Ammon's horn (tissue), 1 donor: ENCODE measurements at places on chromosomes 11 and 22.
A peak's percentile ranks its signal among the peaks of the same experiment; 100 is the strongest.

- DNase-seq: no peak
These were observed 1.6 kb downstream of the EFEMP2 start for GRCh38 chr11:65870706-65871681.

DNA sequence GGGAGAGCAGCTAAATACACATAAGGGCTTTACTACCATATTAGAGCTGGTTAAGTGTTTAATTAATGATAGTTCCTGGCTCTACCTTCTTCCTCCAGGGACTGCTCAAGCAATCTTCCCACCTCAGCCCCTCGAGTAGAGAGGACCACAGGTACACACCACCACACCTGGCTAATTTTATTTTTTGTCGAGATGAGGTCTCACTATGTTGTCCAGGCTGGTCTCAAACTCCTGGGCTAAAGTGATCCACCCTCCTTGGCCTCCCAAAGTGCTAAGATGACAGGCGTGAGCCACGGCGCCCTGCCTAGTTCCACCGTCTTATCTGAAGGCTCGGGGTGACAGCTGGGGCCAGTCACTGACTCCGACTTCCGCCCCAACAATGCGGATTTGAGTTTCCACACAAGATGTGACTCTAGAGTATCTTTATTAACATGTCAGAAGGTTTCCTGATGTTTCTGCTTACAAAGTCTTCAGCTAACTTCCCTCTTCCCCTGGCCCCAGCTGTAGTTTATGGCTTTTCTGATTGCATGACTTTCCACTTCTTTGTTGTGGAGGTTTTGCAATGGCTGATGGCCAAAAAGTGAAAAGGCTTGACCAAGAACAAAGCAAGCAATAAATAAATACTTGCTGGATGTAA is 16.8 kb downstream of the TPST2 start:
- peak; percentile 64 for DNase-seq

DNA sequence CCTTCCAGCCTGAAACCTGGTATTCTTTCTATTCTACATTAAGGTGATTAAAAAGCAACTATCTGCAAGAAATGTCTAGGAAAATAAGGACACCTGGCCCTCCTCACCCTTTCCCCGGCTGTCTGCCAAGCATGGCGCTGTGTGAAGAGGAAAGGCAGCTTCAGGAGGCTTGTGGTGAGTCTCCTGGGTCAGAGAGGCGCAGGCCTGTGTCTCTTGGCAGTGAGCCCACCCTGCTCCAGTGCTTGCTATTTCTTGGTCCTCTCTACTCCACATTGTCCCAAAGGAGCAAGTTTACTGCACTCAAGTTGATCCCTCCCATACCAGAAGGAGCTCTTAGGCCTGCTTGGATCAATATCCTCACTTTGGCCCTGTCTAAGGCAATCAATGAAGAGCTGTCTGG is 520.7 kb upstream of the B3GAT1 start:
- no peak for DNase-seq

- peak; percentile 61 for DNase-seq
These were observed 42.0 kb downstream of the CECR2 start for GRCh38 chr22:17411213-17411612.

DNA sequence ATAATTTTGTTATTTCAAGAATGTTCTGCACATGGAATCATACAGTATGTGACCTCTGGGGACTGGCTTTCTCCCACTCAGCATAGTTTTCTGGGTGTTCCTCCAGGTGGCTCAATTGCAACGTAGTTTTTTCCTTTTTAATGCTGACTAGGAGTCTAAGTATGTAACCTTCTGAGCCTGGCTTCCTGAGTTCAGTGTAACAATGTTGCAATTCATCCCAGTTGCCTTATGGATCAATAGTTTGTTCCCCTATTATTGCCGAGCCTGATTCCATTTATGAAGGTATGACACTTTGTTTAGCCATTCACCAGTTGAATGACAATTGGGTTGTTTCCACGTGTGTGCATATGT is 128.3 kb downstream of the CRYBB2 start:
- no peak for DNase-seq

GRCh38 chr11:131228378-131228777 is 142.0 kb upstream of the NTM start:
- DNase-seq: no peak

DNA sequence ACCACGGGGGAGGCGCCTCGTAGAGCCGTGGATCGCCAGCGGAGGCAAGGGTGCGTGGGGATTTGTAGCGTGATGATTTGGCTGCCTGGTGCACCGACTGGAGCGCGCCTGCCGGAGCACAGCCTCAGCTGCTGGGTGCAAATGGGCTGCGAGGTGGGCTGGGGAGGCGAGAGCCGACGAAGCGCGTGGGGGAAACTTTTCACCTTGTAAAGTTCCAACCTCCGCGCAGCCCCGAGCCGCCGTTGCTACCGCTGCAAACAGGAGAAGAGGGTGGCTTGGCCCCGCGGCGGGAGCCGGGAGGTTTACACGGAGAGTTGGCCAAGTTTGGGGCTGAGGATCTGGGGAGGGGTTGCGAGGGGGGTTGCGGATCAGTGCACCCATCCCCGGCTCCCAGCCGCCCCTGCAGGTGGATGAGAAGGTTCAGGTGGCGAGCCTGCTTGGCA is 528 bp downstream of the FAT3 start:
- DNase-seq: peak; percentile 39

- no peak for DNase-seq
These were observed 2.0 kb downstream of the IGHMBP2 start for GRCh38 chr11:68905421-68906360.

GRCh38 chr11:72700146-72700545 is 25.9 kb upstream of the PDE2A start:
- no peak for DNase-seq

DNA sequence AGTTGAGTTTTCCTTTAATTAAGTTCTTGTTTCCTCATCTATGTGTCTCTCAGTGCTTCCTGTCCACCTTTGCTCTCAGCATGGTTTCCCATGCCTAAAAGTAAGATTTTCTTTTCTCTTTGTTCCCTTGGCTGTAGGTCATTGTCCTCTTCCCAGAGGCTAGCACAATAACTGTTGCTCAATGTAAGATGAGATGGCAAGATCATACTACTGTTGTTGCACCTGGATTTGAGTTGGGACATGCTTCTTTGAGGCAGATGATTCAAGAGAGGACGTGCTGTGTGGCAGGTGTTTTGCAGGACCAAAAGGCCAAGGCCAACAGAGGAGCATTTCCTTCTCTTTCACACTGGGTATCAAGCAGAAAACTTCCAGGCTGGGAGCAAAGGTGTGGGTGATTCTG is 11.3 kb upstream of the NELL1 start:
- no peak for DNase-seq

- DNase-seq: no peak
These were observed 456 bp upstream of the PARVB start for GRCh38 chr22:44023404-44024287.
